ENCODE measurements at places on chromosomes 12 and 14.

GRCh38 chr14:102849526-102850379, 72.5 kb downstream of the TRAF3 start:
- peak; percentile 73 for DNase-seq

- DNase-seq, result no peak
Measured at GRCh38 chr12:92055877-92056276, 89.8 kb downstream of the BTG1 start.

DNA sequence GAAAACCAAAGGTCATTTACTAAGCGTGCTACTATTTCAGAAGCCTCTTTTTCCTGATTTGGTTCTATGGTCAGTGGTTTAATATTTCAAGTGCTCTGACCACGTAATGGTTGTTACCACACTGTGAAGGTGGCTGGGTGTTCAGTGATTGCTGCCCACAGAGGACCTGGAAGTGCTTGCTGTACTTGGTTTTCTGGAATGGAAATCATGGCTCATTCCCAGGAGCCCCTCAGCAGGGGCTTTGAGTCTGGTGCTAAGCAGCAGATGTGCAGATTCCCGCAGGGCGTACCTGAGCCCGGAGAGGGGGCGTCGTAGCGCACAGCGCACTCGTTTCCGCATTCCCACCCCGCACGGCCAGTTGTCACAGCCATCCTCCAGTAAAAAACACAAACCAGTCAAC, 50.5 kb downstream of the TRAF3 start:
- no peak for DNase-seq

- DNase-seq, result no peak
Measured at GRCh38 chr12:108788076-108788782, 56.9 kb upstream of the CORO1C start.

- no peak for DNase-seq
Measured at GRCh38 chr12:106452309-106452708, 94.8 kb downstream of the POLR3B start.

DNA sequence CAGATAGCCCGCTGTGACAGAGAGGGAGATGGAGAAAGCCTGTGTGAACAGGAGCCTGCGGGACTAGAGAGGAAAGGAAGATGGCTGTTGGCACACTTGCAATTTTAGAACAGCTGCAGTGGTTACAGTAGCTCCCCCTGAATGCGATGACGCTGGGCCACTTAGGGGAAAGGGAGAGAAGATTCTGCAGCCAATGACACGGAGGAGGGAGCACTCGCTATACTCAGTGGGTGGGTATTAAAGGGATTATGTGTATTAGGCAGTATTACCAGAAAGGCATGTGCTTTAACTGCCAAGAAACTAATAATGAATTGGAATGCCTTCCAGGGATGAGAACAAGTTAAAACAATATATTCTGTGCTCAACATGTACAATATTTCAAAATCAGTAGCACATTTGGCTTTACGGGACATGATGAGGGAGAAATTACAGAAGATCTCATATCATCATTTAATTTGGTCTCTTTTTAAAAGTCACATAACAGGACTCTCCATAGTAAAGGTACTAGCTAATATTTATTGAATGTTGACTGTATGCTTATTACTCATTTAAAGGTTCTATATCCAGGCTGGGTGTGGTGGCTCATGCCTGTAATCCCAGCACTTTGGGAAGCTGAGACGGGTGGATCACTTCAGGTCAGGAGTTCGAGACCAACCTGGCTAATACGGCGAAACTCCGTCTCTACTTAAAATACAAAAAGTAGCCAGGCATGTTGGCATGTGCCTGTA, 35.9 kb upstream of the FOS start:
- no peak for DNase-seq

DNA sequence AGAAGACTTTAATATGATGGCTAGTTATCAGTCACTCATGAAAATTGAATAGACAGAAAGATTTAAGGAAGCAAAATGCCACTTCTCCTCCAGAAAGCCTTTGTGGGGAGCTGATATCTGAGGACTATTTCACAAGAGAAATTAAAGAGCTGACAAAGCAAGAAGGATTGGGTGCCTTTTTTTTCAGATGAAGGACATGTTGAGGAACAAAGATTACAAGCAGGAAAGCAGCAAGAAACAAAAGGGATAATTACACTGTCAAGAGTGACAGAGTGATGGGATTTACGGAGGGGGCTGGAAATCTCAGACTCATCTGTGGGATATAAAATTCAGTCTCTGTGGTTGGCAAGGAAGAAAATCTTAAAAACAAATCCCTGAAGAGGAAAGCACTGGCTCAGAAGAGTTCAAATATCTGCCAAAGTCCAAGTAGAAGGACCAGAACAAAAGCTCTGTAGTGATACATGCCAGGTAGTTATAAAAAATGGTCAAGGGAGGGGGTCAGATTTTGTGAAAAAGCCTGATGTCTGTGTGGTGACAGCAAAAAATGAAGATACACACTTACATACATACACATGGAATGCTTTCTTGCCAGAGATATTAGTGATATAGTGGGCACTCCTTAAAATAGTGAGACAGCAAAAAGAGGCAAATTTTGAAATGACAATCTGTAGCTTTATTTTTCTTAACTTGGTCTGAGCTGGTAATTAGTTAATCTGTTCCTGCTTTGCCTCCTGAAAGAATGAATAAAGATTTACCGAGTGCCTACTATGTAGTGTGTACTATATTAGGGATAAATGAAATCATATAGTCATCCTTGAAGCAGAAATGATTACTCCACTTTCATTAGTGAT, 62.9 kb downstream of the EPS8 start:
- peak; percentile 88 for DNase-seq

- no peak for DNase-seq
Measured at GRCh38 chr14:104938960-104939359, 14.3 kb downstream of the PLD4 start.

- no peak for DNase-seq
Measured at GRCh38 chr12:16603916-16604575, 1.9 kb downstream of the LMO3 start.

GRCh38 chr12:104011253-104011652, 38.7 kb downstream of the GLT8D2 start:
- DNase-seq, result no peak

- no peak for DNase-seq
Measured at GRCh38 chr14:63431466-63431865, 111.7 kb downstream of the PPP2R5E start.

GRCh38 chr14:61381553-61381952, 60.2 kb downstream of the PRKCH start:
- no peak for DNase-seq

- DNase-seq, result no peak
Measured at GRCh38 chr14:68346556-68347343, 446.1 kb downstream of the ZFP36L1 start.

DNA sequence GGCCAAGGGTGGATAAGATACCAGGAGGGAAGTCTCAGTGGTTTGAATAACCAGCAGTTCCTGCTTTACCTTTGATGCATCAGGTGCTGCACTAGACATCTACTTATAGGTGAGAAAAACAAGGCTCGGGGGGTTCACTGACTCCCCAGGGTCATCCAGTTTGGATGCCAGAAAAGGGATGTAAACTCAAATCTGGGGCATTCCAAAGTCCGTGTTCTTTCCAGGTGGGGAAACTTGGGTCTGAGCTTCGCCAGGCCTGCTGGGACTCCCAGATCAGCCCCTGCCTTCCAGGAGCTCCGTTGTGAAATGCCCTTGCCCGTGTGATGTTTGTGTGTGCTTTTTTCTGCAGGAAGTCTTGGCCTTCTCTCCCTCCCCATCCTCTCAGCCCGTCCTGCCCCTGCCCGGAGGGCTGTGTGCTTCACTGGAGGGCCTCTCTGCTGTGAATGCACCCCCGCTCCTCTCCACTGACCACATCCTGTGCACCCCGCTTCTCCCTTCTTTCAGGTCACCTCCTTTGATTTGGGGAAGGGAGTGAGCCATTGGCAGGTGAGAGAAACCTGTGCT, 42.1 kb downstream of the TSPAN9 start:
- DNase-seq, result no peak

DNA sequence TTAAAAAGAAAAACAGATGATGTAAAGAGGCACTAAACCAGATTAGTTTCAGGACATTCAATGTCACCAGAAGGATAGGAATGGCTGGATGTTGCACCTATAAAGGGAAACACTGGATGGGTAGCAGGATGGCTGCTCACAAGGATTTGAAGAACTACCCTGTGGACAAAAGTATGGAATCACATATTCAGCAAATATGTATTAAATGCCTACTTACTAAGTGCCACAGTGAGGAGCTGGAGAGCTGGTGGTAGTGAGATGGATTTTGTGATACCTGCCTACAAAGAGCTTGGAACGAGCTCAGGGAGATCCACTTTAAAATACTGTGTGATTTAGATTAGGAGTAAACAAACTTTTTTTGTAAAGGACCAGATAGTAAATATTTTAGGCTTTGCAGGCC, 316.2 kb downstream of the PAWR start:
- no peak for DNase-seq

DNA sequence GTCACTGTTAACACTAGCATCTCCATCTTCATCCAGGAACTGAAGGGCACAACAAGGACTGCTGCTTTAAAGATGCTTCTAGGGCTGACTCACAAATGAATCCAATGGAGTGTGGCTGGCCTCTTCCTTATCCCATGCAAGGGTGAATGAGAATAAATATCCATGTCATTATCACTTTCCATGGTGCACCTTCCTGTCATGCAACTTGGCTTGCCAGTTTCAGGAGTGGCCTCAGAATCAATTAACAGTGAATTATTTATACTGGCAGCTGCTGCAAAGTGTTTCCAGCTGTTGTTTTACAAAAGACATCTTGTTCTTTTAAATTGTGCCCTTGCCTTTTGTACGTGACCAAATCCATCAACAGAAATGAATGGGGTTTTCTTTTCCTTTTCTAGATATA, 499.3 kb upstream of the TMEM132C start:
- no peak for DNase-seq

DNA sequence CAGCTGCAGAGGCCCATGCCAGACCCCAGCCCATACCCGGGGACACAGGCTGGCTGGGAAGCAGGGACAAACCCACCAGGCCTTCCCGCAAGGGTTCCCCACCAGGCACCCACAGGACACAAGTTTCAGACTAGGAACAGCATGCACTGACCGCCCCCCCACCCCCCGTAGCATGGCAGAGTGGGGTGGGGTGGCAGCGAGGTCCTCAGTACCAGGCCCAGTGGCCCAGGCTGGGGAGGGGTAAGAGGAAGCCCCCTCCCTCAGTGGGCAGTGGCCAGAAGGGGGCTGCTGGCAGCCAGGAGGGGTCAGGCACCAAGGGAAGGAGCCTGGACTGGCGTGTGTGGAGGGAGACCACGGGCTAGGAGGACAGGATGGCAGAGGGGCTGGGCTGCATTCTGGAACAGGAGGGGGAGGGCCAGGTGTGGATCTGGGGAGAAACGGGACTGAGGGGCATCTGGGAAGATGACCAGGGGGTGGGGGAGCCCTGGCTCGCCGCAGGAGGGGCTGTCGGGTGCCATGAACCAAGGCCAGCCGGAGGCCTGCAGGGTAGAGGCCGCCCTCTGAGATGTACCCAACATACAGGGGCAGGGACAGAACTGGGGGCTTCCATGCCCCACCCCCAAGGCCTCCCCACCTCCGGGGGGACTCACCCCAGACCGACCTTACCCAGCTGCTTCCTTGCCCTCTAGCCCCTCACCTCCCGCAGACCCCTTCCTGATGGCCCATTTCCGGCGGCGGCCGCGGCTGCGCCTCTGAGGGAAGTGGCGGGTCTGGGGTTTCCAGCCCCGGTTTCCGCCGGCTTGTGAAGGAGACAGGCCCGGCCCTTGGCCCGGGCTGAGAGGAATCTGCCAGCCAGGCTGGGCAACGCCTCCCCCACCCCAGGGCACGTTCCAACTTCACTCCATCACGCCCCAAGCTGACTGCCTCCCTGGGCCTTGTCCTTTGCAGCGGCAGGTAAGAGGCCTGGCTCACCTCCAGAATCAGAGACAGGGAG, 5.6 kb upstream of the JAG2 start:
- DNase-seq, result no peak

DNA sequence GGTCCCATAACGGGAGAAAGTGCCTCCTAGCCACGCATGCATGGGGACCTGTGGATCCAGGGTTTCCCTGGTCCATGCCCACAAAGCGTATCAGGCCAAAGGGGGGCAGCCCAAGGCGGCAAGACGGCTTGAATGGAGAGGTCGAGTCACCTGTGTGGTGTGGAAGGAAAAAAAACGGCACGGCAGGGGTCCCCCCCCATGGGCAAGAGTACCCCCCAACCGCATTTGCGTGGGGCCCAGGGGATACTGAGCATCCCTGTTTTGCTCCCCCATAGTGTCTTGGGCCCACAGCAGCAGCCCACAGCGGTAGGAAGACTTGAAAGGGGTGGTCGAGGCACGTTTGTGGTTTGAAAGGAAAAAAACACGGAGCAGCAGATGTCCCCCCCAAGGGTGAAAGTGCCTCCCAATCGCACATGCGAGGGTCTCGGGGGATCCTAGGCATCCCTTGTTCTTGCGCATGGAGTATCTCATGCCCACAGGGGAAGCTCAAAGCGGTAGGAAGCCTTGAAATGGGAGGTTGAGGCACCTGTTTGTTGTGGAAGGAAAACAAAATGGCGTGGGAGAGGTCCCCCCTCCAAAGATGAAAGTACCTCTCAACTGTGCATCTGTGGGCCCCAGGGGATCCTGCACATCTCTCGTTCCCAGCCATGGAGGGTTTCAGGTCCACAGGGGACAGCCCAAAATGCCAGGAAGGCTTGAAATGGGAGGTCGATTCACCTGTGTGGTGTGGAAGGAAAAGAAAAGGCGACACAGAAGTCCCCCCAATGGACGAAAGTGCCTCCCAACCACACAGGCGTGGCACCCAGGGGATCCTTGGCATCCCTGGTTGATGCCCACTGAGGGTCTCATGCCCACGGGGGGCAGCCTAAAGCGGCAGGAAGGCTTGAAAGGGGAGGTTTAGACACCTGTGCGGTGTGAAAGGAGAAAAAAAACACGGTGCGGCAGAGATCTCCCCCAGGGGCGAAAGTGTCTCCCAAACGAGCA, 577.5 kb downstream of the ALG10 start:
- DNase-seq, result no peak

- no peak for DNase-seq
Measured at GRCh38 chr12:2645460-2645859, 149.3 kb upstream of the FKBP4 start.

GRCh38 chr12:63066782-63067181, 84.2 kb downstream of the AVPR1A start:
- DNase-seq, result no peak

DNA sequence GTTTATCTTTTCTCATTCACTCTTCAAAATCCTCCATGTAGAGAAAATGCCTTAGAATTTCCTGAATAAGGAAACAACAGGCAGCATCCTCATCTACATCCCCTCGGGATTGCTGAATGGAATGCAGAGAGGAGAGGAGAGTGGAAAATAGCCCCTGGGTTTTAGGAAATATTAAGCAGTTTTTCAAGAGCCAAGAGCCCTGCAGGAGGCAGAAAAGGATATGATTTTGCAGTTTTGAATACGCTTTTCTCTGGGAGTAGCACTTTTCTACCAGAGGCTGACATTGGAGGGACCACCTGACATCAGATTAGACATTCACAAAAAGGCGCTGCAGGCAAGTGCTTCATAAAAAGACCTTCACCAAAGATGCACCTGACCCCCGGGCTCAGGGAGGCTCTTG, 362.2 kb upstream of the SFSWAP start:
- no peak for DNase-seq

- no peak for DNase-seq
Measured at GRCh38 chr14:58414845-58415244, 12.5 kb downstream of the TIMM9 start.

GRCh38 chr12:120763250-120763649, 37.6 kb downstream of the ACADS start:
- no peak for DNase-seq

- DNase-seq, result no peak
Measured at GRCh38 chr14:31418440-31418839, 1.9 kb downstream of the HEATR5A start.

GRCh38 chr12:47577206-47577989, 128.4 kb downstream of the RPAP3 start:
- no peak for DNase-seq
